Large intestine (tissue), 12 donors: ENCODE measurements at places on chromosomes 1 and 21.

DNA sequence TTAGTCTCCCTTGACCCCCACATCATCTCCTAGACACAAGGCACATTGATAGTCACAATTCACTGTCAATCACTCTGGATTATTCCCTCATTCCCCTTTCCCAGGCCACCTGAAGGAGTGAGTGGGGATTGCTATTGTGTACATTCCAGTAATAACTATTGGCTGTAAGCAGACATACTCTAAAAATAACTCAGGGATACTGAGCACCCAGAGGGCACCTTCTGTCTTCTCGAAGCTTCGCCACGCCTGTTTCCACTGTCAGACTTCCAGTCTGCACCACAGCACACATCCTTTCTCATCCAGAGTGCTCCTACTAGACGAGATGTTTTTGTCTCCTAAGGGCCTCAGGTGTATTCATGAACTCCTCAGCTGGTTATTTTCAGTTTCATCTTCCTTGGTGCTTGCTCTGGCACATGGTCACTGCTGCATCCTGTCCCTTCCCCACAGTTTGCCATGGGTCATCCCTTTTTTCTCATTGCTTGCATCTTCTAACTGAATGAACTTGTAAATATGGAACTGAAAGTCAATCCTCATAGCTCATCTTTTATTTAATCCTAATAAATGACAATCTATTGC, 848 bp upstream of the APOBEC4 start:
- no peak for DNase-seq

GRCh38 chr1:223386013-223386412, 7.2 kb upstream of the CCDC185 start:
- no peak for DNase-seq

GRCh38 chr1:47830641-47831333, 166.4 kb downstream of the TRABD2B start:
- DNase-seq: no peak

GRCh38 chr1:6461051-6461530, 4.9 kb downstream of the TNFRSF25 start:
- no peak for DNase-seq

- DNase-seq: no peak
These were observed 207.4 kb downstream of the PDE4B start for GRCh38 chr1:66000033-66000637.

DNA sequence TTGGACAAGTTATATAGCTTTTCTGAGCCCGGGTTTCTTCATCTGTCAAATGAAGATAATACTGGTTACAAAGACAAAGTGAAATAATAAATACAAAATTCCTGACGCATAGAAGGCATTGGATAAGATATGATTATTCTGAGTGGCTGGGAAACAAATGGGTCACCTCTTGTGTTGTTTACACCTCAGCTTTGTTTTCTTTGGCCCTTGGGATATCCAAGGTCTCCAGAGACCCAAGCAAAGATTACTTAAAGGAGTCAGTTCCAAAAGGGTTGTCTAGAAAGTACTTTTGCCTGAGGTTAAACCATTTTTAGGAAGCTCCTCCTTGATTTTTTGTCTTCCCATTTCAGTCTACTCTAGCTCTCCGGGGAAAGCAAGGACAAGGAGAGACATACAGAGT, 9.7 kb downstream of the KHDRBS1 start:
- no peak for DNase-seq

- DNase-seq: no peak
These were observed 17.5 kb downstream of the VASH2 start for GRCh38 chr1:212967801-212968200.

DNA sequence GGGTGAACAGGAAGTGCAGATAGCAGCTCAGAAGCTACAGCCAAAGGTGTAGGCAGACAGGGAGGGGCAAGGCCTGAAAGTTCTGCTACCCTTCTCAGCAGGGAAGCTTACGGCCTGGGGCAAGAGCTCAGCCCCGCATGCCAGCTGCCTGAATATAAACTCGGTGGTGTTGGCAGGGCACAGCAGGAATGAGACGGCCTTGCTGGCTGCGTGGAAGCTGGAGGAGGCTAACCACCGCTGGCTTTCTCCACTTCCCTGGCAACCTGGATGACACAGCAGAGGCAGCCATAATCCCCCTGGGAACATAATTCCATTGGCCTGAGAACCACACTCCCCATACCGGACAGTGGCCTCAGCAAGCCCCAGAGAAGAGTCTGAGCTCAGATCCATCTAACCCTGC, 81.9 kb upstream of the PRRC2C start:
- DNase-seq: no peak

DNA sequence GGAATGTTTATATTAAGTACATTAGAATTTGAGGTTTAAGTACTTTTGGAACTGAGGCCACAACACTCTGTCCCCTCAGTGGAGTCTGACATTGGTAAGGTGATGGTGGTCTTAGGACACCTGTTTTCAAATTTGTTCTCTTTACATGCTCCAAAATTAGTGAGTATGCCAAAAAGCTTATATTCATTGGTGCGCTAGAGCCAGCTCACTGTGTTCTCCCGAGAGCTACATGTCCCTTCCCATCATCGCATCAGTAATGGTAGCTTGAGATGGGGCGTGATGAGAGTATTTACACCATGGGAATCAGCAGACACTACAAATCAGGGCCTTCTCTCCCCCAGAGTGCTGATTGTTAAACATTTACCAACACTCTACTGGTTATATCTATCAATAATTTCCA, 19.5 kb downstream of the ETS2 start:
- DNase-seq: no peak

DNA sequence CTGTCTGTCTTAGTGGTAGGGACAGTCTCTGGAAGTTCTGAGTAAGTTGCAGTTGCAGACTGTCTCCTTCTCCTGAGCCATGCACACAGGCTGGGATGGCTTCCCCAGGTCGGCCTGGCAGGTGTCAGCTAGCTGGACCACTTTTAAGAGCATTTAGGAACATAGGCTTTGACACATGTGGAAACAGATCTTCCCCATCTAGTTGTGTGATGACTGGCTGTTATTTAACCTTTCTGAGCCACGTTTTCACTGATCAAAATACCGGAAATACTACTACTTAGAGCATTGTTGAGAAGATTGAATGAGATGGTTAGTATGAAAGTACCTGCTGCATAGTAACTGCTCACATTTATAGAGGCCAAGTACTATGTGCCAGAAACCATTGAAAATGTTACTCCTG, 6.2 kb upstream of the MAPKAPK2 start:
- no peak for DNase-seq

DNA sequence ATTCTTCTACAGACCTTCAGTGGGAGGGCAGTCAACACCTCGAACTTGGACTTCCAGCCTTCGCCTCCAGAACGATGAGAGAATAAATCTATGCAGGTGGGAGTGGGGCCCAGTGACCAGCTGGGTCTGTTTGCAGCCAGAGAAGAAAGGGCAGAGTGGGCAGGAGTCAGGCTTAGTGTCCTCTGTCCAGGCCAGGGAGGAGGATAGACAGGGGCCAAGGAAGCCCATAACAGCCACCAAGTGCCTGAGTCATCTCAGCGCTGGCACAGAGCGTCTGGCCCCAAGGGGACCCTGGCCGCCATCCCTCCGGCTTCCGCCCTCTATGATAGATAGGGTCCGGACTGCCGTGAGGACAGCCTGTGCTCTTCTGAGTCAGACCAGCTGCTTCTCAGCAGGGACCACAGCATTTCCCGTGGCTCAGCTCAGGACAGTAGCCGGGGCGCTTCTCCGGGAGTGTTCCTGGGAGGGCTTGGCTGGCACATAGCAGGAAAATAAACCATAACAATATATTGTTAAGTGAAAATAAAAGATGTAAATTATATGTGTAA, 133.1 kb upstream of the C1orf174 start:
- DNase-seq: no peak

DNA sequence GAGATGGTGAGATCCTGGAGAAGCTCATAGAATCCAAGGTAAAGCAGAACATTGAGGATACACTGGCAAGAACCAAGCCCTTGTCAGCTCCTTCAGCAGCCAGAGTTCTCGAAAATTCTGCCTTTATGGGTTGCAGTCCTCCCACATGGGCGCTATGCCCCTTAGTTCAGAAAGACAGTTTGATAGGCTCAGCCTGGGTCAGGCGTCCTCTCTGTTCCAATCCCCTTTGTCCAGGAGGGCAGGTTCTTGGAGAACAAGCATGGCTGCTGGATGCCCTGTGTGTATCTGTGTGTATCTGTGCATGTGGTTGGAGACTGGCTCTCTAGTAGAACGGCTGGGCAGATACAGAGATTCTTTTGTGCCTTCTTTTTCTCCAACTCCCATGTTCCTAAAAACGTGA, 8.0 kb upstream of the NBL1 start:
- no peak for DNase-seq

DNA sequence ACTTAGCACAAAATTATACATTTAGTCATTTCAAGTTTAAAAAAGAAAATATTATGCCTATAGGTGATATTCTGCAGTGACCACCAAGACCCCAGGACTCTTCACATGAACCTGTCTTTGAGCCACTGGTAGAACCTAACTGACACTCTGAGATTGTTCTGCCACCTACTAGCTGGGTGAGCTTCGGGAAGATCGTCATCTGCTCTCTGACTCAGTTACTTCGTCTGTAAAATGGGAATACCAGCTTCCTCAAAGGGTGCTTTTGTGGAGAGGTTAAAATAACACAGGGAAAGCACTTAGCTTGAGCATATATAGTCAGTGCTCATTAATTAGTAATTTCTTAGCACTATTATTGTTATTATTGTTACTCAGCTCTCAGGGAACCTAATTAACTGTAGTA, 228.5 kb upstream of the JUN start:
- no peak for DNase-seq

DNA sequence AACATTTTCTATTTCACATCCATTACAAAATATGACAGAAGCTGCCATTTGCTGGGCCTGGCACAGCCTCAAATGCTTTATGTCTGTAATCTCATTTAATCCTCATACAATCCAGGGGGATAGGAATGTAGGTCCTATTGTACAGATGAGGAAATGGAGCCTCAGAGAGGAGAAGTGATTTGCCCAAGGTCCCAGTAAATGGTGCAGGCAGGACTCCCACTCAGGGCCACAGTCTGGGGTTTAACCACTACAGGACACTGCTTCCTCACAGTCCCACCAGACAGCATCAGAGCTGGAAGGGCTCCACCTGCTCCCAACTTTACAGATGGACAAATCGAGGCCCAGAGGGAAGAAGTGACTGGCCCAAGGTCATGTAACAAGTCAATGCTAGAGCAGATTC, 20.6 kb upstream of the RNF19B start:
- DNase-seq: no peak

DNA sequence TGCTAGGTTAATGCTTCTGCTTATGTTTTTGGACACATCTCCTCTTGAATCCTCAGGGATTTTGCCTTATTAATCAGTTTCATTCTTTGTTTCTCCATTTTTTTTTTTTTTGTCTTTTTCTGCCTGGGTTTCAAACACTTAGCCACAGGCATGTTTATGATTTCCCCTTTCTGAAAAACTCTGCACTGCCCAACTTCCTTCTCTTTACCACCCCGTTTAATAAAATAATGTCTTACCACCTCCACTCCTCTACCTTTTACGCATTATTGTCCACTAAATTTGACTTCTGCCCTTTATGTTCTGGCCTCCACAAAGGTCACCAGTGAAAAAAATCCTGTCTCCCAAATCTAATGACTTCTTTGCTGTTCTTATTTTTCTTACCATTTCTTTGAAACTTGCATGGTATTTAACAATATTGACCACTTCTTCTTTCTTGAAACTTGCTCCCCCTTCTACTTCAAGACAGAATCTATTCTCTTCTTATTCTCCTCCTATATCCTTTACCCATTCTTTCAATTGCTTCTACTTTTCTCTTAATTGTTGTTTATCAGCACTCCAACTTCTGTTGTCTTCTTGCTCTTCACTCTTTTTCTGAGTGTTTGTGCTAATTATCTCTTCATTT, 150.3 kb downstream of the TNFSF18 start:
- no peak for DNase-seq

GRCh38 chr1:179026813-179027669, 1.3 kb downstream of the FAM20B start:
- DNase-seq: no peak
